ENCODE measurements at places on chromosomes 7 and 10.

DNA sequence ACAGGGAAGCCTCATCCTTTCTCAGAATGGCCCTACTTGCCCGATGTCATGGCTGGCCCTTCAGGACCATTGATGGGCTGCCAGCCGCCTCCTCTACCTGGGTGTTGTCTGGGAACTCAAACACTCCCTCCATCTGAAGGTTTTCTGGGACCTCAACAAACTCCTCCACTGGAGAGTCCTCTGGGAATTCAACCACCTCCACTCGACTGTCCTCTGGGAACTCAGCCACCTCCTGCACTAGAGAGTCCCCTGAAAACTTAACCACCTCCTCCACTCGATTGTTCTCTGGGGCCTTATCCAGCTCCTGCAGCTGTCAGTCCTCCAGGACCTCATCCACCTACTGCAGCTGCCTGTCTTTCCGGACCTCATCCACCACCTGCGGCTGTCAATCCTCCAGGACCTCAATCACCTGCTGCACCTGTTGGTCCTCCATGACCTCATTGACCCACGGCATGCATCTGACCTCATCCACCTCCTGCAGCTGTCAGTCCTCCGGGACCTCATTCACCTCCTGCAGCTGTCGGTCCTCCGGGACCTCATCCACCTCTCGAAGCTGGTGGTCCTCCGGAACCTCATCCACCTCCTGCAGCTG, 37.1 kb downstream of the MAT1A start:
- no peak for DNase-seq

- DNase-seq, result peak; percentile 27
These were observed 3.8 kb downstream of the NUDCD3 start for GRCh38 chr7:44486693-44487092.

DNA sequence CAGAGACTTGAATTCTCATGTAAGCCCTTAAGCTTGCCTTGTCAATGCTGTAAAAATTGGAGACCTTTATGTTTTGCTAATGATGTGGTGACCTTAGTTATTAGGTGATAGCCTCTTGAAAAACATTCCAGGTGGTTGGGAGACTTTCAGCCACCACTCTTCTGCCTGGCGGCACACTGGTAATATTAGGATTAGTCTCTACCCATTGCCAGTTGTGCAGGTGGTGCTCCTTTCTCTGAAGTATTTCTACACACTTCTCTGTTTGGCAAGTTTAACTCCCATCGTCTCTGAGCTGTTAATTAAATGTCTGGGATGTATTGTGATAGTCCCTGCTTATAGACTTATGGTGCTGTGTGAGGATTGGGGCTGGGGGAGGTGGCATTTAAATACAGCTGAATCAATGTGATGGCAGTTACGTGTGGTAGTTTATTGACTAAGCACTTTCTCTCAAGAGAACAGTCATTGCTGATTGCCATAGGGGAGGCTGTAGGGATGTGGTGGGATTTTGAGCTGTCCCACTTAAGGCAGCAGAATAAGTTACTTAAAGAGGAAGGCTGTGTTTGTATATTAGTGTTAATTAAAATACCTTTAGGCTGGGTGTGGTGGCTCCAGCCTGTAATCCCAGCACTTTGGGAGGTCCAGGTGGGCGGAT, 61.7 kb downstream of the DAGLB start:
- peak; percentile 22 for DNase-seq

DNA sequence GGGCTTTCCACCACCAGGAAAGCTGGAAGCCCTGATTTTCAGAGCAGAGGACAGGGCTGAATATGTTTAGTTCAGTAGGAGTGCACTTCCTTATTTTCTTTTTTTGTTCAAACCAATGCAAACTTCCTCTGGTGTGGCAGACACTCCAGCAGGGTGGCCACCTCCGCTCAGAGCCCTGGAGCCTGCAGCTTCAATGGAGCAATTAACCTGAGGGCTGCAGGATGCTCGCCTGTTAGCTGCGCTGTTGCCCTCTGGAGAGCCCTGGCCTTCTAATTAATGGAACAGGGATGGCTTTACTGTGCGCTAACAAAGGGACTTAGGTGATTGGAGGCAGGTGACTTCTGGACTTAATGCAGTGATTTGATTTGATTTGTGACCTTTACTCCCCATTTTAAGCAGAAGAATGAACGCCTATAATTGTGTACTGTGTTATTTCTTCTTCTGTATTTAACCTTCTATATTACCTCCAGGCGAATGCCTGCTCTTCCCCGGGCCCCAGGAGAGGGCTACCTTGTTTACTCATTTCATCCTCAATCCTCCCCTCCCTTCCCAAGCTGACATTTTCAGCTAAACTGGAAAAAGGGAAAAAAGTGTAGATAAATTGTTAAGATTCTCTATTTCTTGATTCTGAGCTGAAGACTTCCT, 123.0 kb upstream of the CTBP2 start:
- DNase-seq, result no peak

GRCh38 chr10:119538632-119539358, 3.7 kb downstream of the RGS10 start:
- peak; percentile 43 for DNase-seq

- DNase-seq, result no peak
These were observed 4.0 kb downstream of the RBP3 start for GRCh38 chr10:47351899-47352815.

GRCh38 chr10:88082806-88083596, 219.6 kb downstream of the PTEN start:
- DNase-seq, result no peak

Measured in activated CD4-positive, alpha-beta T cell treated with anti-CD3 and anti-CD28 coated beads, Interleukin-2, Interleukin-6, amounts not matched to agents 100 ng/mL and 50 ng/mL, durations not matched to agents 16 hours and 8 hours (primary cell).